Right renal cortex interstitium (tissue), 3 donors: ENCODE measurements at places on chromosomes 1 and 21. TPM values are rescaled to one million over a fixed set of nuclear protein-coding genes. Genes with fewer than 3 reads are reported as not detected.

Gene BMP8B
- polyA plus RNA-seq = 2.3 TPM

Gene ETNK2
- polyA plus RNA-seq = 25.0 TPM

Gene RUNX1
- polyA plus RNA-seq = 2.1 TPM

Gene FAM110D
- polyA plus RNA-seq = 1.2 TPM

Gene ANP32E
- polyA plus RNA-seq = 113 TPM

Gene PGLYRP4
- not detected for polyA plus RNA-seq

Gene NKAIN1
- polyA plus RNA-seq = 3.9 TPM

Gene UAP1
- polyA plus RNA-seq = 35.7 TPM

Gene LCE1D
- polyA plus RNA-seq = not detected

Gene ICOSLG
- 6.9 TPM for polyA plus RNA-seq

Gene LRRC53
- 0.03 TPM for polyA plus RNA-seq

Gene NBPF6
- not detected for polyA plus RNA-seq

Gene PDE9A
- polyA plus RNA-seq = 36.1 TPM

Gene LRRC38
- polyA plus RNA-seq = not detected

Gene CFAP45
- polyA plus RNA-seq = 4.1 TPM

Gene CDC7
- polyA plus RNA-seq = 26.7 TPM

Gene PLA2G2C
- not detected for polyA plus RNA-seq

Gene CELA2A
- polyA plus RNA-seq = not detected

Gene PRAMEF12
- polyA plus RNA-seq = not detected

Gene DNAJC28
- 6.0 TPM for polyA plus RNA-seq

Gene PLPP3
- polyA plus RNA-seq = 129 TPM

Gene FCRL1
- polyA plus RNA-seq = 0.06 TPM

Gene MAEL
- polyA plus RNA-seq = 2.2 TPM

Gene KNCN
- polyA plus RNA-seq = not detected

Gene GPA33
- polyA plus RNA-seq = 1.8 TPM

Gene UBE2U
- not detected for polyA plus RNA-seq

Gene TSTD1
- 52.1 TPM for polyA plus RNA-seq

Gene RBM11
- polyA plus RNA-seq = 4.7 TPM

Gene ADGRL4
- polyA plus RNA-seq = 26.7 TPM

Gene TFAP2E
- 0.57 TPM for polyA plus RNA-seq

Gene ANKRD35
- 2.2 TPM for polyA plus RNA-seq

Gene HNRNPR
- 295 TPM for polyA plus RNA-seq

Gene TBX19
- polyA plus RNA-seq = 2.4 TPM

Gene C1orf87
- 0.25 TPM for polyA plus RNA-seq

Gene OR2W3
- 0.50 TPM for polyA plus RNA-seq

Gene PGBD5
- polyA plus RNA-seq = 6.5 TPM

Gene PRCC
- polyA plus RNA-seq = 106 TPM

Gene FAM89A
- 17.1 TPM for polyA plus RNA-seq

Gene HRNR
- 1.0 TPM for polyA plus RNA-seq

Gene ESRRG
- 47.2 TPM for polyA plus RNA-seq

Gene CRYAA
- polyA plus RNA-seq = not detected

Gene LIPI
- polyA plus RNA-seq = 0.19 TPM

Gene PCP4L1
- polyA plus RNA-seq = 0.86 TPM

Gene DMBX1
- polyA plus RNA-seq = not detected

Gene EDARADD
- polyA plus RNA-seq = 7.0 TPM

Gene UBXN10
- polyA plus RNA-seq = 6.1 TPM

Gene LCE2A
- not detected for polyA plus RNA-seq
